ENCODE measurements at places on chromosomes 2 and 18.

DNA sequence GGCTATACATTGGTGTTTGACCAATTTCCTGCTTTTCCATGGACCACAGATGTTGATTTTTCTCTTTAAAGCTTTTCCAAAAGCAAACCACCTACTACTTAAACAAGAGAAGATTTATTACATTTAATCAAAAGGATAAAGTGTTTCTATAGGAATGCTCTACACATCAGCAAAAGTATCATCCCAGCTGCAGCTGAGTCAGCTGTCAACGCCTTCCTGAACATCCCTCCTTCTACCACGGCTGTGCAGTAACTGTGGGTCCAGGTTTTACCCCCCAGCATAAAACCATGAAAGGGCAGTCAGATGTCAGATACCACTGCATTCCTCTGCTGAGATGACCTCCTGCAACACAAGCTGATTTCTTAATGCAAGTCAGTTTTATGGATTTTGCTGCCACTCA lies 524.5 kb upstream of the MEX3C start:
- DNase-seq, result no peak

DNA sequence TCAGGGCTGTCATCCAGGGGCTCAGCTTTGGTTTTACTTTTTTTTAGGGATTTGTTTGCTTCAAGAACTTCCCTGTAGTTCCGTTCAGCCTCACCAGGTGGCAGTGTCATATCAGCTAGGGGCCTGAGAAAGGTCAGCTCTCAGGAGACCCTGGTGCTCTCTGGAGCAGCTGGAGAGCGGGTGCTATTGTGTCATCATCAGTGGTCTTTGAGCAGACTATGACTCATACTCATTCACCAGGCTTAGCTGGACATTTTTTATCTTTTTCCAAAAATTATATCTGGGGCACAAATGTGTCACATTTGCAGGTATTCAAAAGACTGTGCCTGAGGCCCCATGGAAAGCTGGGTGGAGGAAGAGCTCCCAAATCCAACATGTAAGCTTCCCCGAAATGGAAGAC lies 24.4 kb downstream of the ZNF892 start:
- DNase-seq, result peak; percentile 12

DNA sequence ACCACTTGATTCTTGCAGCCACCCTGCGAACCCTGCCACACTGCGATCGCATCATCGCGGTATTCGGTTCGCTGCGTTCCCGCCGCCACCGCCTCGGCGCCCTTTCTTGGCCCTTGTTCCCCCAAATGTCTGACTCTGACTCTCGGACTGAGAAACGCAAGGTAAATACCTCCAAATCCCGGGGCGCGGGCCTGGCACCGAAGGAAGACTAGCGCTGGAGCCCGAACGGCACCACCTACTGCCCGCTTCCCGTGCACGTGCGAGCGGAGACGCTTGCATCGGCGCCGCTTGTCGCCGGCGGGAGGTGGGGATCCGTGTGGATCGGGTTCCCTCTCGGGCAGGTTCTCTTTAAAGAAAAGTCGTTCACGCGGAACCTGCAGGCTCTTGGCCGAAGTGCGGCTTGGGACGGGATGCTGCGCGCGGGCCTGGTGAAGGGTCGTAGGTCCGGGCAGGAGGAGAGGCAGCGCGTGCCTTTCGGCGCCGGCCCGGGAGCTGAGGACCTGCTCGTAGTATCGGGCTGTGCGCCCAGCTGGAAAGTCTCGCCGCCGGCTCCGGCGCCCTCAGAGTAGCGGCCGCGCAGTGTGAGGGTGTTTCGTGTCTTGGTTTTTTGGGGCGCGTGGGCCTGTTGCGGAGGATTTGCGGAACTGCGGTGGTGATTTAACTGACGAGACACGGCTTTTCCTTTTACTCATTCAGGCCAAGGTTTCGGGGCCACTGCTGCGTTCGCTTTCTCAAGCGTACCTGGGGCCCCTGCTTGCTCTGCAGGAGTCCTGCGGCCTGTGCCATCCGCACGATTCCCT lies 514 bp downstream of the BCL2L11 start:
- DNase-seq, result no peak

DNA sequence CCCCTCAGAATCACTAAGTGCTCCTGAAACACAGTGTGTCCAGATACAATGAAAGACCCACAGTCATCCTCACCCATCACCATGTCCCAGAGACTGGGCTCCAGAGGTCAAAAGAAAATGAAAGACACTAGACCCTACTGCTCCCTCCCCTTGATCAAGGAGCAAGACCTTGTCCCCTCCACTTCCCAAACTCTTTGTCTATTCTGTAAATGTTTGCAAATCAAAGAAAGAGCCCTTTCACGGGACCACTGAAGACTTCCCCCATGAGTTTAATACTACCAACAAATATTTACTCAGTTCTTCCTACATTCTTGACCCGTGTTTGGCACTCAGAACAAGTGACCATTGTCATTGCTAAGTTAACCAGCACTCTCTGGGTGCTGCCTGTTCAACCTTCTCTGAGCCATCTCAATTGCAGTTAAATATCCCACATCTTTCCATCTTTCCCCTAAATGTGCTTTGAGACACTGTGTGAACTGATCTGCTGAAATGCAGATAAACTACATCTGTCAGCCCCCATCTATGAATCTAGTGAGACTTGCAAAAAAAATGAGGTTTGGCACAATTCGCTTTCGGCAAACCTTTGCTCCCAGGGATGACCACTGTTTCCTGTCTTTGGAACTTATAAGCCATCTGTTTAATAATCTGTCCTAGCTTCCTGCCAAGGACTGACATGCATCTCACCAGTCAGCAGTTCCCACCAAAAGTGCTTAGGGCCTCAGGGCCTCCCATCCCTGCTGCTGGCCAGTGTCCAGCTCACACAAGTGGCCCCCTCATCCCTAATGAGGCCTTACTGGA lies 170.3 kb downstream of the GFPT1 start:
- no peak for DNase-seq

- no peak for DNase-seq
Measured at GRCh38 chr2:238979636-238980035, 131.8 kb downstream of the TWIST2 start.

DNA sequence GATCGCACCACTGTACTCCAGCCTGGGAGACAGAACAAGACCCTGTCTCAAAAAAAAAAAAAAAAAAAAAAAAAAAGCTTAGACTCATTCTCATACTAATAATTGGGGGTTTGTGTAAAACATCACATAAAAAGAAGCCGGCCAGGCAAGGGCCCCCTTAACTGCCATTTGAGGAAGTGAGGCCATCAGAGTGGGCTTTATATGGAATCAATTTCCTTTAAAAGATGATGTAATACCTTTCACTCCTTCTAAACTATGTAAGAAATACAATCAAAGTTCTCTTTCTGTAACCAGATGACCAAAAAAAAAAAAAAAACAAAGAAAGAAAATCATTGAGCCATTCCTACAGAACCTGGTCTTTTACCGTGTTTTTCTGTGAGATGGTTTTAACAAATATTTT lies 13.1 kb upstream of the GPR55 start:
- DNase-seq, result no peak

DNA sequence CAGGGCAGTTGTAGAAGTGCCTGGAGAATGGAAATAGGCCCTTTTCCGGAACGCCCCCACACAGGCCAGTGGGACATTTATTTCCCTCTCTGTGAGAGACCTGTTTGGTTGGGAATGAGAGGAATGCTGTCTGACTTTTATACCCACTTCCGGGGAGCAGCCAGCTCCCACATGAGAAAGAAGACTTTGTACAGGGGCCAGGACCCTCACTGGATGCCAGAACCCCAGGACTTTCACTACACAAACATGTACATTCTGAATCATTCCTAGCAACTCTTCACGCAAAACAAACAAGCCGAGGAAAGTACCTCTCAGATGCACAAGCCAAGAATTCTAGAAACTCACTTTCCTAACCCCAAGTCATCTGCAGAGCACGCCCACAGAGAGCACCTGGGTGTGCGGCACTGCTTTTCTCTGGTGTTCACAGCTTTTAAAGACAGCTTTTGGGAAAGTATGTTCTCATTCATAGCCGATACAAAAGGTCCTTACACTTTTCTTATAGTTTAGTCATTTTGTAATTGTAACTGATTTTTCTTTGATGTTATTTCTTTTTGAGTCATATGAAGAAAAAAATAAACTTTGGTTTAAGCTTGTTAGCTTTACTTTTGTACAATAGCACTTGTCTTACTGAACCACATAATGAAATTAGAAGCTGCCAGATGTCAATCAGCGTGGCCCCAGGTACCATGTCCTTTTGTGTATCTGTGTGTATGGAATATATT lies 856.1 kb upstream of the ID2 start:
- DNase-seq, result no peak

- no peak for DNase-seq
Measured at GRCh38 chr18:36737316-36737715, 91.5 kb downstream of the TPGS2 start.

- peak; percentile 23 for DNase-seq
Measured at GRCh38 chr18:58045242-58046092, 1.4 kb downstream of the NEDD4L start.
